ENCODE measurements at places on chromosomes 16 and 17.
A peak's percentile ranks its signal among the peaks of the same experiment; 100 is the strongest.

- DNase-seq = no peak
These were observed 15.6 kb downstream of the PDK2 start for GRCh38 chr17:50110591-50111349.

DNA sequence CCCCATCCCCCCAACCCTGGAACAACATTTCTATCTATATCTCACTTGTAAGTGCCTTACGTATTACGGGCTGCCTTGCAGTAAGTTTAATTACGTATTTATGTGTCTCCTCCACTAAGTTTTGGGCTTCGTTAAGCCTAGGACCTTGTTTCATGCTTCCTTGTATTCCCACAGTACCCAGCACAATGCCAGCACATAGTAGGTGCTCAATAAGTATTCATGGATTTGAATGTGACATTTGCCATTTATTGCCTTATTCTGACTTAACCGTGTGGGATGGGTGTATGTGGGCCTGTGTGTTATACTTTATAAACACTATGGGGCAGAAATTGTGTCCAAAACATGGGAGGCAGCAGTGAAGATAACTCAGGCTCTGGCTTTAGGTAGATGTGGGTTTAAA, 6.0 kb downstream of the COA3 start:
- no peak for DNase-seq

DNA sequence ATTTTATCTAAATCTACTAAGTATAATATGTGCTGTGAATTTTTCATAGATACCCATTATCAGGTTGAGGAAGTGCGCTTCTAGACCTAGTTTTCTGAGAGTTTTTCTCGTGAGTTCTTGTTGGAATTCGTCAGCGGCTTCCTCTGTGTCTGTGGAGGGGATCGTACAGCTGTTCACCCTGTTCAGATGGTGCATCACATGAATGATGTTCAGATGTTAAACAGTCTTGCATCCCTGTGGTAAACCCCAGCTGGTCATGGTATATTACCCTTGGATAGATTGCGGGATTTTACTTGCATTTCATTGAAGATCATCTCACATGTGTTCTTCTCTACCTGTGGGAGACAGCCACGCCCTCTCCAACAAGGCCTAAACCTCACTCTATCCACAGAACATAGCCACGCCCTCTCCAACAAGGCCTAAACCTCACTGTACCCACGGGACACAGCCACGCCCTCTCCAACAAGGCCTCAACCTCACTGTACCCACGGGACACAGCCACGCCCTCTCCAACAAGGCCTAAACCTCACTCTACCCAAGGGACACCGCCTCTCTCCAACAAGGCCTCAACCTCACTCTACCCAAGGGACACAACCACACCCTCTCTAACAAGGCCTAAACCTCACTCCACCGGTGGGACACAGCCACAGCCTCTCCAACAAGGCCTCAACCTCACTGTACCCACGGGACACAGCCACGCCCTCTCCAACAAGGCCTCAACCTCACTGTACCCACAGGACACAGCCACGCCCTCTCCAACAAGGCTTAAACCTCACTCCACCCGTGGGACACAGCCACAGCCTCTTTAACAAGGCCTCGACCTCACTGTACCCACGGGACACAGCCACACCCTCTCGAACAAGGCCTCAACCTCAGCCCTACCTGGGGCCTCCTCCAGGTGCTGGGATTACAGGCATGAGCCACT, 180.2 kb upstream of the CHMP6 start:
- no peak for DNase-seq

DNA sequence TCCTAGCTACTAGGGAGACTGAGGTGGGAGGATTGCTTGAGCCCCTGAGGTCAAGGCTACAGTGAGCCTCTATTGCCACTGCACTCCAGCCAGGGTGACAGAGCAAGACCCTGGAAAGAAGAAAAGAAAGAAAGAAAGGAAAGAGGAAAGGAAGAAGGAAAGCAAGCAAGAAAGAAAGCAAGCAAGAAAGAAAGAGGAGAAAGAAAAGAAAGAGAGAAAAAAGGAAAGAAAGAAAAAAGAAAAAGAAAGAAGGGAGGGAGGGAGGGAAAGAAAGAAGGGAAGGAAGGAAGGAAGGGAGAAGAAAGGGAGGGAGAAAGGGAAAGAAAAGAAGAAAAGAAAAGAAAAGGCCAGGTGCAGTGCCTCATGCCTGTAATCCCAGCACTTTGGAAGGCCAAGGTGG, 9.0 kb downstream of the ACTG1 start:
- DNase-seq = no peak

GRCh38 chr17:67386965-67387551, 10.0 kb downstream of the PITPNC1 start:
- peak; percentile 44 for DNase-seq

DNA sequence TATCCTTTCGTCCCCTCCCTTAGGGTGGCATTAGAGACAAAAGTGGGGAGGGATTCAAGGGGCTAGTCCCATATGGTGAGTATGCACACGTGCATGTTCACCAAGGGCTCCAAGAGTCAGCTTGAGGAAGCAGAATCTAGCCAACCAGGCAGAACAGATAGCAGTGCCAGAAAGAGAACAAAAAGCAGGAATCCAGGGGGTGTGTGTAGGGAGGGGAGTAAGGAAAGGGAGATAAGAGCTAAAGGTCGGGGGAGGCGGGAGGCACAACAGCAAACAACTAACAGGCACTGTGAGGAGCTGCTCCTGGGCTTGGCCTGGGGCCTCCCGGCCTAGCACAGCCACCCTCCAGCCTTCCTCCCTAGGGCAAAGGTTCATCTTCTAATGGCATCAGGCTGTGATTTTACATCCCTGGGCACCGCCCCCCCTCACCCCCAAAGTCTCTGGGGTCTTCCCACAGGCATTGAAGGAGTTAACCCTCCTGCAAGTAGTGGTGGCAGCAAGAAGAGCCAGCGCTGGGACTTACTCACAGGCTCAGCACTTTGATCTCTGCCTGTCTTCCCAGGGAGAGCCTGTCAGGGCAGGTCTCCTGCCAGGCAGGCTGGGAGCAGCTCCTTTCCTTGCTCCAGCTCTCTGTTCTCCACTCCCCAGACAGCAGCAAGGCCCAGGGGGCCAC, 12.4 kb upstream of the SUPT4H1 start:
- DNase-seq = no peak

GRCh38 chr16:65743558-65743957, 621.7 kb upstream of the CDH11 start:
- no peak for DNase-seq

- no peak for DNase-seq
These were observed at the start of gene DPEP3 for GRCh38 chr16:67979955-67980678. TSS of gene DPEP3 (minus strand) at chr16:67980499. CDS start at chr16:67980380, 119 bp downstream.

DNA sequence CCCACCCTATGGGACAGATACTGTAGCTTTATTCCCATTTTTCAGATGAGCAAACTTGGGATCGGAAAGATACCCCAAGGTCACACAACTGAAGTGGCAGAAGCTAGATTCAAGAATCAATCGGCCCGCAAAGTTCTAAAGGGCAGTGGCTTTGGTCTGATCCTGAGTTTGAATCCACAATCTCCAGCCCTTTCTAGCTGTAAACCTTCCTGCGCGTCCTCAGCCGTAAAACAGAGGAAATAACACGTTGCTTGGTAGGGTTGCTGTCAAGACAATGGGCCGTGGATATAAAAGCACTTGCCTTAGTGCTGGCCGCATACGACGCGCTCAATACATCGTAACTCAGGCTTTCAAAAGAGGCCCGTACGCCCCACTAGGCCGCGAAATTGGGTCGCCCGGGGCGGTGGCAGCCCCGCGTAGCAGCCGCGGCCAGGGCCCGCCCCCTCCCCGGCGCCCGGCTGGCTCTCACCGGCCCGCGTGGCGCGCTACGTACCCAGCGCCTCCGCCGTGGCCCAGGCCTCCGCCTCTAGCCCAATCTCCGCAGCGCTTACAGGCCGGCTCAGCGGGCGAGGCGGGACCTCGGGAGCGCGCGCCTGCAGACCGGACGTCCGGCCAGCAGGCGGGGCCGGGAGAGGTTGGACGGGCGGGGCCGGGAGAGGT, at the start of gene DCAKD:
Gene DCAKD (minus strand): TSS at position 573 of the 660 bp plus-strand sequence. CDS start 16,747 bp downstream, outside the sequence.
- peak; percentile 95 for DNase-seq

DNA sequence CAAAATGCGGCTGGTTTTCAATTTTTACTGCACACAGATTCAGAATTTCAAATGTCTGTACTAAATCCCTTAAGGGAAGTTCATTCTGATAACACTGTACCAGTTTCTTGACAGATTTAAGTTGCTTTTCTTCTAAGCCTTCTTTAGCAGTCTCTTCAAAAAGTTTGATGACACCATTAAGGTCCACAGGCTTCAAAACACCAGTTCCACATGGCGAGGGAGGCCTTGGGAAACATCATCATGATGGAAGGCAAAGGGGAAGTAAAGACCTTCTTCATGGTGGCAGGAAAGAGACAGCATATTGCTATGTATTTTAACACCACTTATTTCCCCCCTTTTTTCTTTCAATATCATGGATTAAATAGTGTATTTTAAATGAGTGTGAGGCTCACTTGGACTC, 24.5 kb downstream of the NLRC5 start:
- DNase-seq = peak; percentile 49

- no peak for DNase-seq
These were observed 29.3 kb upstream of the CIBAR2 start for GRCh38 chr16:85141491-85142128.

- DNase-seq = no peak
These were observed 52.2 kb downstream of the FBXL20 start for GRCh38 chr17:39349246-39349645.

- DNase-seq = no peak
These were observed 20.6 kb upstream of the SLC35G3 start for GRCh38 chr17:35214631-35215273.

DNA sequence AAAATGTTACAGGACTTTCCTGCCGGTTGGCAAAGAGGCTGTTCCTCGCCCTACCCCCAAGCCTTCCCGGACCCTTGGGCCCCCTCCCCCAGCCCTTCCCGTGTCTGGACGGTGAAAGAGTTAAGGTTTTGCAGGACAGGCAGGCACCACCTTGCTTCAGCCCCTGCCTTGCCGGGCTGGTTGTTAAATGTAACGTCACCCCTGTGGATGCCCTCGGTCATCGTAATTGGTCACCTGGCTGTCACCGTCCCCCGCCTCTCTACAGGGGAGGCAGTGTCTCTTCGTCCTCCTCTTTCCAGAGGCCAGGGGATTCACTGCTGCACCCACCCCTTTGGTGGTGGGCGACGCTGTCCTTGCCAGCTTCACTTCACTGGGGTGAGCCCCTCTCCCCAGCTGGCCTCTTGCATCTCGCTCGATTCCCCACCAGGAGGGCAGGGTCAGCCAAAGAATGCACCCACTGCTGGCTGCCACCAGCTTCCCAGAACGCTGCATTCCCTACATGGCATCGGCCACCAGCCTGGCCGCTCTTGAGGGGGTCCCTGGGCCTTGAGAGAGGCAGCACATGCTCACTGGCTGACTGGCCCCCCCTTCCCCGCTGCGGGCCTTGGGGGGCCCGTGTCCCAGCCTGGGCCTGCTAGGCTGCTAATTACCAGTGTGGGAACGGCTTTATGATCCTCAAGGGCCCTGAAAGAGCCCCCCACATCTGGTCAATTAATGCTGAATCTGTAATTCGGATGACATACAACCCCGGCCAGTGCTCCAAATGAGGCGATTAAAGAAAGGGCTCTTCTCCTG, 25.2 kb upstream of the GSE1 start:
- DNase-seq = no peak

DNA sequence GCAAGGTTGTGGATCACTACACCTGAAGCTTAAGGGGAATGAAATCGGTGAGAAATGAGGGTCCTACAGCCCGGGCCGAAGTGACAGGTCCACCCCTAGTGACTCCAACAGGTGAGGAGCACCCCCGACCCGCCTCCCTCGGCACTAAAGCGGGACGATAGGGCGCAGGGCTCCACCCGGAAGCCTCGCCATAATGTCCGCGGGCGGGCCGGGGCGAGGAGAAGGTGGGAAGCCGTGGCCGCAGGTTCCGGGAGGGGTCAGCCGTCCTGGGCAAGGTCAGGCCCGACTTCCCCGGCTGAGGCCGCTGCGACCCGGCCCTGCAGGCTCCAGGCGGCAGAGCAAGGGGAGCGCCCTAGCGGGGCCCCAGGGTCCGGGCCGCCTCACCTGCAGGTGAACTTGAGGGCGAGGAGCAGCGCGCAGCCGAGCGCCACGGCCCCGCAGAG, 543 bp downstream of the TXNDC11 start:
- DNase-seq = peak; percentile 31

DNA sequence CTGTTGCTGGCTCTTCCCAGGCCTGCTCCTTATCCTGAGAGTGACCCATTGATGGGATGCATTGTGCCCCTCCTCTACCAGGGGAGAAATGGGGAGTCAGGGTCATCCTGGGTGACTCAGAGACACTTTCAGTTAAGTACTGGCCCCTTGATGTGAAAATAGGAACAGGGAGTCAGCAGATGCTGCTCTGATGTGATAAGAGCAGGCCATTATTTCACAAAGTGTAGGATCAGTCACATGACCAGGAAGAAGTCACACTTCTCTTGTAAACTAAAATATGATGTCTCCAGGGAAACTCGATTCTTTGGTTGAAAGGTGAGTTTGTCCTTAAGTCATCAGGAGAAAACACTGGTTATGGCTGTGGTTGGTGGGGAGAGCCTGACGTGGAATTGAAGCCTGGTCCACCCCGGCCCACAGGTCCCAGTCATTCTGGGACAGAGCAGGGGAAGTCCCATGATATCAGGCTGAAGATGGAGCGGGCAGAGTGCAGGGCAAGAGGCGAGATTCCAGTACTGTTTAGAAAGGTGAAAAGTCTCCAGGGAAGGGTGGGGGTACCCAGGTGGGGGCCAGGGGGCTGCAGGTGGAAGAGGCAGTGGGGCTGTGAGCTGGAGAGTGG, 88.6 kb upstream of the NLRP1 start:
- DNase-seq = peak; percentile 50

GRCh38 chr17:75526555-75527270, 1.2 kb downstream of the LLGL2 start:
- no peak for DNase-seq

DNA sequence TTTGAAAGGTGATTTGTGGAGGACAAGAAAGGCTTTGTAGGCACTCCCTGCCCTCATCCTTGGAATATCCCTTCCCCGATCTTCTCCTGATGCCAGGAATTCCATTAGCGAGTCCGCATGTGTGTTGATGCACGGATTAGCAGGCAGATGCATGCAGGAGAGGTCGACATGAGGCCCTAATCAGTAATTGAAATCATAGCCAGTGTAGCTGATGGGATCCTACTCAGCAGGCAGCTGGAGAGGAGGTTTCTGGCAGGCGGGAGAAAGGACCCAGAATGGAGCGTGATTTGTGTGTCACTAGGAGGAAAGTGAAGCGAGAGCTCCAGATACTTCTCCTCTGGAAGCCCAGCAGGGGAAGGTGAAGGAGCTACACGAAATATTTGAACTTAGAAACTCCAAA, 196.3 kb upstream of the CDH11 start:
- DNase-seq = no peak

DNA sequence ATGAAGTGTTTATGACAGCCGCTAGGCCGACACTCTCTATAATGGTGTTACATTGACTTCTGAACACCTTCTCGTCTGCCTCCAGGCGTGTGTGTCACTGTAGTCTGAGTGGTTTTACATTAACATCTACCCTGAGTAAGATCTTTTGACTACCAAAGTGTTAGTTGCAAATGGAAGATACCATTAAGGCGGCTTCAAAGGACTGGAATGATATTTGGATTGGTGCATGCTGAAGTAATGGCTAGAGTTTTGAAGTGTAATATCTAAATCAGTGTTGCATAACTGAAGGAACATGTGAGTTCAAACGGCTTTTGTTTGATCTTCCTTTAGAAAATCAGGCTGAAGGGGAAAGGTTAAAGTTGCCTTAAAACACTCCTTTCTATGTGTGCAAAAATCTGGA, 52.2 kb downstream of the BCAS3 start:
- DNase-seq = no peak

- peak; percentile 50 for DNase-seq
These were observed 11.0 kb upstream of the HAS3 start for GRCh38 chr16:69094501-69094900.

GRCh38 chr17:40063901-40064531, 1.3 kb downstream of the THRA start:
- peak; percentile 84 for DNase-seq

Data from inflammatory macrophage treated with lipopolysaccharide for 1 hour (primary cell).